ENCODE measurements at places on chromosomes 7 and 10. TPM values are rescaled to one million over a fixed set of nuclear protein-coding genes. Genes with fewer than 3 reads are reported as not detected.

- H3K36me3 ChIP-seq = peaks cover 8% of the 10 kb centered on the region
- no peaks in the 10 kb centered on the region for H3K4me1 ChIP-seq
- no peaks in the 10 kb centered on the region for H3K27me3 ChIP-seq
- H3K4me3 ChIP-seq = no peak overlapping the region
- DNase-seq = no peak
- H3K27ac ChIP-seq = no peak overlapping the region
Measured at GRCh38 chr7:91988213-91988612, 47.6 kb downstream of the AKAP9 start.

DNA sequence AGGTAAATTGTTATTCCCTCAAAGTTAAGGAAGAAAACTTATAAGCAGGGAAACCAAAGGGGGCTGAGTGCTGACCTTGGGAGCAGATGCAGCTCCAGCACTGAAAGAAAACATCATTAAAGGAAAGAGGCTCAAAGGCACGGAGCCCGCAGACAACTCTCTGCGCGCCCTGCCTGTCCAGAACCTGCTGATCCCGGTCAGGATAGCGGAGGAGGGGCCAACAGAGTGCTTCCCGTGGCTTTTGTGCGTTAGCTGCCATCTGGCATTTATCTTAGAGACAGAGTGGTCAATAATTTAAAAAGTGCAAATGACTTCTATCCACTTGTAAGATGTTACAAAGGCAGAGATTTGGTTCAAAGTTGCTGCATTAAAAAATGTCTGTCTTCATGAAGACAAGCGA is 162.1 kb downstream of the FANK1 start:
- no peaks in the 10 kb centered on the region for H3K27me3 ChIP-seq
- no peaks in the 10 kb centered on the region for H3K4me1 ChIP-seq
- H3K36me3 ChIP-seq = no peaks in the 10 kb centered on the region
- no peak for DNase-seq
- no peak overlapping the region for H3K27ac ChIP-seq

GRCh38 chr10:43199088-43199683 is 60.9 kb downstream of the CSGALNACT2 start:
- no peak overlapping the region for H3K27ac ChIP-seq
- H3K36me3 ChIP-seq = no peaks in the 10 kb centered on the region
- H3K4me3 ChIP-seq = no peak overlapping the region

- no peak overlapping the region for H3K27ac ChIP-seq
- H3K27me3 ChIP-seq = no peaks in the 10 kb centered on the region
- H3K36me3 ChIP-seq = no peaks in the 10 kb centered on the region
- no peak overlapping the region for H3K4me3 ChIP-seq
- no peaks in the 10 kb centered on the region for H3K4me1 ChIP-seq
Measured at GRCh38 chr7:121337398-121337797, 8.6 kb downstream of the WNT16 start.

DNA sequence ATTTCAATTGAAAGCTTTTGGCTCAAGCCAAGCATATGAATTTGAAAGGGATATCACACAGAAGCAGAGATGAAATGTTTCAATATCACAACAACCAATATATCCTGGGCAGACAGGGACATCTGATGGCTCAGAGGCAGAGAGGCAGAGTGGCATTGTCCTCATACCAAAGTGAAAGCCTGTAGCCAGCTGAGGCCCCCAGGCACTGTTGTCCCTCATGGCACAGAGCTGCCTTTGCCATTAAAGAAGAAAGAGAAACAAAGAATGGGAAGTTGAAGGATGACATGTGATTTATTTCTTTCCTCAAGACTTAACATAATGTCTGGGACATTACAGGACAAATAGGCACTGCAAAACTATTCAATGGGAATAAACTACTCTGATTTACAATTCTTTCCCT is 504.3 kb upstream of the PCDH15 start:
- H3K4me3 ChIP-seq = no peak overlapping the region
- no peaks in the 10 kb centered on the region for H3K36me3 ChIP-seq
- no peak for DNase-seq
- no peaks in the 10 kb centered on the region for H3K27me3 ChIP-seq

The NPC1L1 gene
- total RNA-seq = 0.32 TPM

The AGMO gene
- not detected for total RNA-seq
